ENCODE measurements at places on chromosomes 16 and 17. TPM values are rescaled to one million over a fixed set of nuclear protein-coding genes. Genes with fewer than 3 reads are reported as not detected.

DNA sequence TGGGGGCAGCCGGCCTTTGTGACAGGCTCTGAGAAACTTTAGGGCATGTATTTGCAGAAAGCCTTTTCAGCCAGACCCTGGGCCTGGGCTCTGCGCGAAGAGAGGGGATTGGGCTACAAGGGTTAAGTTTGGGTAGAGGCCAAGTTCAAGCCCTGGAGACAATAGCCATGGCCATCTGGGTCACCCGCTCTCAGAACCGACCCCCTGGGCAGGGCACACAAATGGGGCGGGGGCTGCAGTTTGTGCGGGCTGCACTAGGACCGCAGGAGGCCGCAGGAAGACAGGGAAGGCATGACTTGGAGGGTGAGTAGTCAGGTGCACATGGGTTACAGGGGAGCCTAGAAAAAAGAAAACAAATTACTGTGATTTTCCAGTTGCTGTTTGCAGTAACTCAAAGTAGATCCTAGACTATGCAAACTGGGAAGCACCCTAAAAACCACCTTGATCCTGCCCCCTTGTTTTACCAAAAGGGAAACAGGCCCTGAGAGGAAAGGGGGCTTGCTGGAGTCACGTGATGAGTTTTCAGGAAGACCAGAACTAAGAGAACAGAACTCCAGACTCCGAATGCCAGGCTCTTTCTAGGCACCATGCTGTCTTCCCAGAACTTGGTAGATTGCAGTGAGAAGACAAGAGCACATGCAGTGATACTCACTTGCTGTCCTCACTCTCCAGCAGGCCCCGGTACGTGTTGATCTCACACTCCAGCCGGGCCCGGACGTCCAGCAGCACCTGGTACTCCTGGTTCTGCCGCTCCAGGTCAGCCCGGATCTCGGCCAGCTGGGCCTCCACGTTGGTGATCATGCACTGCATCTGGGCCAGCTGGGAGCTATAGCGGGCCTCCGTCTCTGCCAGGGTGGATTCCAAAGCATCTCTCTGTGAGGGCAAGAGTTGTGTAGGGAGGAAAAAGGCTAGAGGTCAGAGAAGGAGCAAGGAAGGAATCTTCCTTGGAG lies 3.8 kb downstream of the KRT35 start:
- no peak for DNase-seq

DNA sequence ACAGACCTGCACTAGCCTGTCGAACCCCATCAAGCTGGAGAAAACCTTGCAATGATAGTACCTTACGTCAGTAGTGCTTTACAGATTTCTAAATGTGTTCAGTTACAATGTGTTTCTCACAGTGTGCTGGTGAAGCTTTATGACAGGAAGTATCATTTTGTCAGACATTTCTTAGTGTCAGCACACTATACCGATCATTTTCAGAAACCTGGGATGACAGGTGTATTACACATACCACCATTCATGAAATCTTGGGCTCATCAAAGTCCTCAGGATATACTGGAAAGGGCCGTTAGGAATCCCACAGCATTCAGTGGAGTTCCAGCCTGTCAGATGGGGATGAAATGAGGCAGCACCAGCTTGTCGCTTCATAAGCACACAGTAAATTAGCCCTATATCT lies 27.3 kb downstream of the TTC19 start:
- peak; percentile 61 for DNase-seq

DNA sequence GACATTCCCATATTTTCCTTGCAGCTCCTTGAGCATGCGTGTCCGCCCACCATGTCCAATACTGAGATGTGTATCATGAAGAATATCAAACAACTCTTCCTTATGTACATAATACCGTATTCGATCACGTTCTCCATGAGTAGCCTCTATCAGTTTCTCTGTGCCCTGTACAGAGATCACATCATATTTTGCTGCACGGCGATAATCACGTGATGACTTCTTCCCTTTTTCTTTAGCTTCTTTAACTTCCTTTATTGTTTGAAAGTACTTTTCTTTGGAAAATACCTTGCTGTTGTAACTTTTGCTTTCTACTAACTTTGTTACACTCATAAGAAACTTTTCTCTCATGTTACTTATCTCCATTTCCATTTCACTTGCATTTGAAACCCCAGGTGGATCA lies 6.6 kb downstream of the KRABD2 start:
- DNase-seq: no peak

- DNase-seq: peak; percentile 91
These were observed 12.6 kb downstream of the SAP30BP start for GRCh38 chr17:75679706-75680211.

DNA sequence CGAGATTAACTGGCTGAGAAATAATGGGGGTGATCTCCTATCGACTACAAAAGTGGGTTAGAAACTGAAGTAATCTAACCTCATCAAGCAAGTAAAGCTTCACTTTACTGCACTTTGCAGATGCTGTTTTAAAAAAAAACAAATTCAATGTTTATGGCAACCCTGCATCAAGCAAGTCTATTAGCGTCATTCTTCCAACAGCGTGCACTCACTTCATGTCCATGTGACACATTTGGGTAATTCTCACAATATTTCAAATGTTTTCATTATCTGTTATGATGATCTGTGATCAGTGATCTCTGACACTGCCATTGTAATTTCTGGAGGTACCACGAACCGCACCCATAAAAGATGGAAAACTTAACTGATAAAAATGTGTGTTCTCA lies 70.8 kb downstream of the KANSL1 start:
- DNase-seq: no peak

- DNase-seq: peak; percentile 64
These were observed 17.0 kb upstream of the RPRML start for GRCh38 chr17:46995841-46996571.

- DNase-seq: no peak
These were observed 20.0 kb downstream of the MTHFSD start for GRCh38 chr16:86534779-86535615.

DNA sequence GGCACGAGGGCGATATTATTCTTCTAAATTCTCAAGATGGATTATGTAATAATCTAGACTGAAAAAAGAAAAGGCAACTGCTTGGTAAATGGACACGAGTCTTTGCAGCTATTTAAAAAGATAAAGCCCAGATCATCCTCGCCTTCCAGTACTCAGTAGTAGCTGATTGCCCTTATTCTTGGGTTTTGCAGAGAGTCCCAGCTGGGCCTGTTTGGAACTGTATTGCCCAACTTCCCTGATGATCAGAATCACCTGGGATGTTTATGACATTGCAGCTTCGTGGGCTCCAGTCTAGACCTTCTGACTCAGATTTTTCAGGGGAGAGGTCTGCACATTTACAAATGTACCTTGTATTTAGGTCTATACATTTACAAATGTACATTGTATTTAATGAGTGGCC lies 213.5 kb downstream of the RAB11FIP4 start:
- DNase-seq: no peak

The HCRT gene
- total RNA-seq: not detected

The LRRC46 gene
- 0.44 TPM for total RNA-seq

GRCh38 chr17:57337390-57337789 lies 81.1 kb downstream of the MSI2 start:
- DNase-seq: no peak

GRCh38 chr17:81651692-81652091 lies 4.7 kb downstream of the PDE6G start:
- peak; percentile 86 for DNase-seq

- peak; percentile 10 for DNase-seq
These were observed 2.9 kb upstream of the SYT17 start for GRCh38 chr16:19165101-19165500.

The CHST4 gene
- not detected for total RNA-seq

DNA sequence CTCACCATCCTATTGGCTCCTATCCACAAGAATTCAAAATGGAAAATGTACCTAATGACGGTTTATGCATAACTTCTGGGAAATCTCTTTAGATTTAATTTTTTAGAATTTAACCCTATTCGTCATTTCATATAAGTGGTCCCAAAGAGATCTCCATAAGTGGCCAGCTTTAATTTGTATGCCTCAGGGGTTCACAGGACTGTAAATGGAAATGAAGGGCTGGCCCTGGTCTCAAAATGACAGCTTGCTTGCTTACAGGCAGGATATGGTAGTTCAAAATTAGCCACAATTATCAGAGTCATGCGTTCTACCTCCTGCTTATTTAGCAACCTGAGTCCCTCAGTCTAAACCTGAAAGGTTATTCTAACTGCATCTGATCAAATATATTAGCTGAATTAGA lies 6.6 kb upstream of the NACA2 start:
- no peak for DNase-seq

- DNase-seq: no peak
These were observed 30.8 kb downstream of the GPR139 start for GRCh38 chr16:20042848-20043247.

DNA sequence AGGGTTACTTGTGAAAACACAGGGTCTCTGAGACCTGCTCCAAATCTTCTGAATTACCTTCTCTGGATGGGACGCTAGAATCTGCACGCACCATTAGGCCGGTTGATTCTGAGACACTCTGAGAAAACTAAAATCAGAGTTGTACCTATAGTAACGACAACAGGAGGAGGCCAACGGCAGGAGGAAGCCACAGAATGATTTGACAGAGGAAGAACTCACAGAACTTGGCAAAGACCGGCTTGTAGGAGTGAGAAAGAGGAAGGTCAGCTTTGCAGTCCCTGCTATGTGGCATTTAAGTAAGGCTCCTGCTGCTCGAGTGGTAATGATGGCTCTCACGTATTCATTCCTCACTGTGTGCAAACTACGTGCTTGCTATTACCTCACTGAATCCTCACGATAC lies 483.0 kb downstream of the TMEM114 start:
- DNase-seq: no peak

DNA sequence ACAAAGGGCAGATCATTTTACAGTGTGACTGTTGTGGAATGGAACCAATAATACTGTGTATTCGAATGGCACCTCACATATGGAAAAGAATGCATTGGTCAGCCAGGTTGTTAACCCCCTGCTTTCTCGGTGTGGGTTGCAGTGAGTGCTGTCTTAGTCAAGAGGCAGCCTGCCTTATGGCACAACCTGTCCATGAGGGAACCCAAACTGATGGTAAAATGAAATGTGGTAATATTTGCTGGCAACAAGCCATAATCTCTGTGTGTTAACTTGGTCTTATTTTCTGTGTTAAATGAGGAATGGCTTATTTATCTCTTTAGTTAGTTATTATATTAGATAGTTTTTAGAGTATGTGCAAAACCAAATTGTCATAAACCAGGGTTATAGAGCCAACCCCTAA lies 81.6 kb downstream of the TMC6 start:
- DNase-seq: peak; percentile 30

DNA sequence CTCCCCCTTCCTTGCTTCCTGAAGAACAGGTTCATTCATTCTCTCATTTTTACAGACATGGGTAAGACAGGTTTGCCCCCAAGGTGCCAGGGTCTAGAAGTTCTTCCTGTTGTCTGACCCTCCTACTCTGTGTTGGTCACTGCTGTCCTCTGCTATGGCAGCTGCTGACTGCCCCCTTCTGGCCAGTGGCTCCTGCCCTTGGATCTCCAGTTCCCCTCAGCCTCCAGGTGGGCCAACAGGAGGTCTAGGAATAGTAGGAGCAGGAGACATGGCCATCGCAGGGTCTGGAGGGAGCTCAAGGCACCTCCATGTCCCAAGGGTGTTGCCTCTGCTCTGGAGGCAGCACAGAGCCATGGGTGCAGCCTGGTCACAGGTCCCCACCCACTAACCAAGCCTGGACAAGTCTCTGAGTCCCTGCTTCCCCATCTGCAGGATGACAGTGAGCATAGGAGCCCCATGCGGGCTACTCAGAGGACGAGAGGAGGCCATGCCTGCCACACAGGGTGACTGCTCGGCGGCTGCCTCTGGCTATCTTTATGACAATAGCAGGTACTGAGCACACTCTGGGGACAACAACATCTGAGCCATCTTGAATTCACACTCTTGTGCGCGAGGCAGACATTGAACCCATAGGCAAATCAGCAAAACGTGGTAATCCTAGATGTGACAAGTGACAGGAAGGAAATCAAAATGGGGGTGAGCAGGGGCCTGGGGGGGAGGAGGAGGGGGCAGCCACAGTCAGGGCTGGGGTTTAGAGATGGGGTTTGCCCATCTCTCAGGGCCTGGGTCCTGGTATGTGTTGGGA lies 27.0 kb upstream of the NXPH3 start:
- DNase-seq: peak; percentile 62

The MMP2 gene
- not detected for total RNA-seq

The CHRNB1 gene
- 2.9 TPM for total RNA-seq

The HBA2 gene
- not detected for total RNA-seq

DNA sequence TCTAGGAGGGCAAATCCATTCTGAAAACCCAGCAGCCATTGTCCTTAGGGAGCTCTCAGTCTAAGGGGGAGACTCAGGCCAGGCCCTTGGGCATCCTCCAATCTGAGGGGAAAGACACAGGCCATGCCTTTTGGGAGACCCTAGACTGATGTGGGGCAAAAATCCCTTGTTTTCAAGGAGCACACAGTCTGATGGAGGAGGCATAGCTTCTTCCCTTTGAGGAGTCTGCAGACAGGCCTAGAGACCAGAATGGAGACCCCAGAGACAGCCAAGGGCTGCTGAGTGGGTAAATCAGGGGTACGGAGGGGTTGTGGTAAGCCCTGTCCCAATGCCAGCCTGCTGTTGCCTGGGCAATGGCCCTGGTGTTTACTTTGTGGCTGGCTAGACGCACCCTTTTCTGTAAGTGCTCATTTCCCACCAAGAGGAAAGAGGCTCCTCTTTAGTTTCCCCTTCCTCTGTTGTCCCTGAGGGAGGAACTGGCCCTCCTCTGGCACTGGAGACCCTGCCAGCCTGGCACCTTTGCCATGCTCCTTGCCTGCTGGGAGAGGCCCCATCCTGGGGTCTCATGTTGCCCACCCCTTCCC lies 19.3 kb downstream of the ARHGAP23 start:
- no peak for DNase-seq

The PIRT gene
- total RNA-seq: not detected

DNA sequence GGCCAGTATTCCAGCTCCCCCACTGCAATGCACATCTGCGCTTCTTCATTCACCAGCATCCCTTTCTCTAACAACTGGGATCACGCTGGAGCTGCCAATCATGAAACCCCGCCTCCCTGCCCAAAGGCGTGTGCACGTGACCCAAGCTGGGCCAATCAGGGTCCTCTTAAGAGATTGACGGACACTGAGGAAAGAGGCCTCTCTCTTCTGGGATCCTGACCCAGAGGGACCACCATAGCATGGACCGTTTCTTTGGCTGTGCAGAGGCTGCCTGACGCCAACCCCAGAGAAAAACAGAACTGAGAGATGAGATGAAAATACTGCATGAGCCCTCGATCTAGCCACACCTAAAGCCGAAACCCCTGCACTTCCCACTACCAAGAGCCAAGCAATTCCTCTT lies 32.0 kb downstream of the COTL1 start:
- no peak for DNase-seq

GRCh38 chr17:19344311-19345066 lies 18.0 kb downstream of the B9D1 start:
- DNase-seq: no peak
